Calu3 (cell line): ENCODE measurements at places on chromosomes 2 and 18. TPM values are rescaled to one million over a fixed set of nuclear protein-coding genes. Genes with fewer than 3 reads are reported as not detected.

The CIDEA gene
- total RNA-seq = not detected in 2 replicates

The PID1 gene
- total RNA-seq = 0.24 and 0.31 TPM in 2 replicates

DNA sequence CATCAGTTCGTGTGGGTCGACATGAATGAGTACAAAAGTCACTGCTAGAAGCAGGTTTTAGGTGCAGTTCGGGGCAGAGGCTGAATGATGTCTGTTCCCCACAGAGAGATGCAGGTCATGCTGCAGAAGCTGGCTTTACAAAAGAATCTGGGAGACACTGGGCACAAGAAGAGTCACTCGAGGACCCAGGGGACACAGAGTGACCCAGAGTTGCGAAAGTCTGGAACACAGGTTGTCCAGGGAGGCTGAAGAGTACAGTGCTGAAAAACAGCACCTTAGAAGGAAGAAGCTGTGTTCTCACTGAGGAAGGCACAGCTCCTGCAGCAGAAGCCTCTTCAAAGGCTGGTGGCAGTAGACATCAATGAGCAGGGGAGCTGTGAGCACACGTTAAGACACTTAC, 14.8 kb downstream of the CACNB4 start:
- DNase-seq = no peak

DNA sequence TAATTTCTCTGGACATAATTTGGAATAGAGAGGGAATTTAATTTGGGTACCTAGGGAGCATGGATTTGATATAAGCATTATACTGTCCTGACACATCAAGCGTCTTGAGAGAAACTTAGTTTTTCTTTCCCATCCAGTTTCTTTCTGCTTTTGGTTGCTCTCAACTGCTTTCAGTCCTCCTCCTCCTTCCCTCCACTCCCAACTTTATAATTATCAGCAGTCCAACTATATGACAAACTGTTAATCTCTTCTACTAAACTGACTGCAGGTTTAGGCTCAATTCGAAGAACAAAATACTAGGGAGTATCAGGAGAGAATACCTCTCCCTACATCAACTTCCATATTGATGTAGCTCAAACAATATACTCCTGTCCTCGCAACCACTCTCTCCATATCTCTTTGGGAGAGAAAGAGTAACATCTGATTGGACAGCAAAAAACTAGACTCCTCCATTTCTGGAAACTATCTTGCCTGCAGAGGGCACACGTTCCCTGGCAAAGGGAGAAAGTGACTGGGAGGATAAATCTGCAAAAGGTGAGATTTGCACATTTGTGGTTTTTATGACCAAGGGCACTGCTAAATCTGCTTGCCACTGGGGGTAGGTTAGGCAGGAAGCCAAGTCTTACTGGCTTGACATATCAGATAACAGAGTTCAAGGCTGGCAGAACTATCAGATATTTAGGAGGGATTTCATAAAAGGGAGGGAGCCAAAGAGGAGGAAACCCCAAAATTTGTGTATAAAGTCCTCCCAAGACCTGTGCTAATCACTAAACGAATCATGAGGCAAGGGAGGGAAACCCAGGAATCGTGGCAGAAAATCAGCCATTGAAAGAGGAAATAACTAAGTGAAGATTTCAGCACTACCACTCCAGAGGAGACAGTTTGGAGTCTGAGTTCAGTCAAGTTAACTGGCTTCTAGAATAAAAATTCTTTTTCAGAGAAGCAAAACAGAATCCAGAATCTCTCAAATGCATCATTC, 40.0 kb downstream of the ICA1L start:
- DNase-seq = peak; percentile 70

- peak; percentile 83 for DNase-seq
These were observed 106.9 kb upstream of the CD302 start for GRCh38 chr2:159904959-159905305.

GRCh38 chr18:44786688-44787087, 106.0 kb downstream of the SETBP1 start:
- no peak for DNase-seq

GRCh38 chr2:174711206-174711605, 53.1 kb downstream of the CHRNA1 start:
- DNase-seq = no peak

GRCh38 chr2:238706163-238706562, 141.7 kb upstream of the TWIST2 start:
- DNase-seq = no peak
